NCI-H2107 (cell line): ENCODE measurements at places on chromosomes 3 and 15.

DNA sequence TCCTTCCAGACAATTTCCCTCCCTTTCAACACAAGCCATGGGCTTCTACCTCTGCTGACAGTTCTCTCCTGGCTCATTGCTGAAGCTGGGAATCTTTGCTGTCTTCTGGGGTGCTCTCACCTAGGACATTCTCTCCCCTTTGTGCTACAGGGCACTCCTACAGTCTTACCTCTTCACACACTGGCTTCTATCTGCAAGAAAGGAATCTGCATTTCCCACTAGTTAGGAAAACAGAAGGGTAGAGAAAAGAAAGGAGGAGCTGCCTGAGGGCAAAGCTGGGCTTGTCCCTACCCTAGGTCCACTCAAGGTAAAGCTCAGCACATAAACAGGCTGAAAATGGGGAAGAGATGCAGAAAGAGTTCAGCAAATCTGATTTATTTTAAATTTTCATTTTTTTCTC lies 5.6 kb upstream of the ARGFX start:
- DNase-seq: no peak

DNA sequence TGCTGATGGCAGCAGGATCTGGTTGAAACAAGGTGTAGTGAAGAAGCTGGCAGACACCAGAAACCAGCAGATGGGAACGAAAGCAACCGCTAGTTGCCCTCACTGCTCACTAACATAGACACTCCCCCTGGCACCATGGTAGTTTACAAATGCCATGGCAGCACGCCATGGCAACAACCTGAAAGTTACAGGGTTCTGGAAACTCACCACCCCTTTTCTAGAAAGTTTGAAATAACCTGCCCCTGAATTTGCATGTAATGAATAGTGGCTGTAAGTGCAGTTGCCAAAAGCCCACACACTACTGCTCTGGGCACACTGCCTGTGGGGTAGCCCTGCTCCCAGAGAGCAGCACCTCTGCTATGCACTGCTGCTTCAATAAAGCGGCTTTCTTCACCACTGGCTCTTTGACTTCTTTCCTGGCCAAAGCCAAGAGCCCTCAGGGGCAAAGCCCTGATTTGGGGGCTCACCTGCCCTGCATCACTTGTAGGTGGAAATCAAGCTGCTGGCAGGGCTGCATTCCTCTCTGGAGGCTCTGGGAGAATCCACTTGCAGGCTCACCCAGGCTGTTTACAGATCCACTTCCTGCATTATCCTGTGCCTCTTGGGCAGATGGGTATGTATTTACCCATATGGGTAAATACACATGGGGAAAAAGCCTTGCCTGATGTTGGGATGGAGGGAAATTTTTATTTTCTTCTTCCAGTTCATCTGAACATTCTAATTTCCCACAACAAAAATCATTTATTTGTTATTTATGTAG lies 2.0 kb upstream of the GP9 start:
- no peak for DNase-seq

GRCh38 chr3:112132975-112133448 lies at the start of gene GCSAM:
GCSAM (minus strand) TSS chr3:112133248; CDS start chr3:112133120, 128 bp downstream.
- DNase-seq: no peak

GRCh38 chr15:81410318-81410753 lies 36.3 kb upstream of the TMC3 start:
- DNase-seq: peak; percentile 15

DNA sequence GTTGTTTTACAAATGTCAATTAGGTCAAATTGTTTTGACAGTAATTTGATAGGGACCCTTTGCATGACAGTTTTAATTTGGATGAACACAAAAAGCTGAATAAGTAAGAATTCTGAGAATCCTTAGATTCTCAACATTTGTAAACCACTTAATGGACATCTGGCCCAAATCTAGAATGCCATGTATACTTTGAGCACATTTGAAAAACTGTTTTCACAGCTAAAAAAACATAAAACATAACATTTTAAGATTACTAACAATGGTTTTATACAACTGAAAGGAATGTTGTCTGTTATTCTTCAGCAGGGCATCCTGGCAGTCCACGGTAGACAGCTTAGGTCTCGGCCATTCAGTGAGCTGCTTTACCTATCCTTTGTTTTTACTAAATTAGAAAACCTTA lies 34.5 kb upstream of the TM2D3 start:
- no peak for DNase-seq

DNA sequence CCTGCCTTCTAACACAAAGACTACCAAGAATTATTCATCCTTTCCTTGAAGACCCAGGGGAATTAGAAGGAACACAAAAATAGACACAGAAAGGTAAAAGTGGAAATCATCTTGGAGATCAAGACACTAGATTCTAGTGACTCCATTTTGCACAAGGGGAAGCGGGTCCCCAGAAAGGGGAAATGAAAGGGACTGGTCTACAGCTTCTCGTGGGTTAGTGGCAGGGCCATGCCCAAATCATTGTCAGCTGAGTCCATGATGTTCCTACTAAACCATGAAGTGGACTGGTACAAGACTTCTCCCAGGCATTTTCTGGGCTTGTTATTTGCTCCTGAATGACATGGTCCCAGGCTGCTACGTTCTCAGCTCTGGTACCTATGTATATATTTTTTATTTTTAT lies 230.7 kb upstream of the TPRG1 start:
- no peak for DNase-seq

DNA sequence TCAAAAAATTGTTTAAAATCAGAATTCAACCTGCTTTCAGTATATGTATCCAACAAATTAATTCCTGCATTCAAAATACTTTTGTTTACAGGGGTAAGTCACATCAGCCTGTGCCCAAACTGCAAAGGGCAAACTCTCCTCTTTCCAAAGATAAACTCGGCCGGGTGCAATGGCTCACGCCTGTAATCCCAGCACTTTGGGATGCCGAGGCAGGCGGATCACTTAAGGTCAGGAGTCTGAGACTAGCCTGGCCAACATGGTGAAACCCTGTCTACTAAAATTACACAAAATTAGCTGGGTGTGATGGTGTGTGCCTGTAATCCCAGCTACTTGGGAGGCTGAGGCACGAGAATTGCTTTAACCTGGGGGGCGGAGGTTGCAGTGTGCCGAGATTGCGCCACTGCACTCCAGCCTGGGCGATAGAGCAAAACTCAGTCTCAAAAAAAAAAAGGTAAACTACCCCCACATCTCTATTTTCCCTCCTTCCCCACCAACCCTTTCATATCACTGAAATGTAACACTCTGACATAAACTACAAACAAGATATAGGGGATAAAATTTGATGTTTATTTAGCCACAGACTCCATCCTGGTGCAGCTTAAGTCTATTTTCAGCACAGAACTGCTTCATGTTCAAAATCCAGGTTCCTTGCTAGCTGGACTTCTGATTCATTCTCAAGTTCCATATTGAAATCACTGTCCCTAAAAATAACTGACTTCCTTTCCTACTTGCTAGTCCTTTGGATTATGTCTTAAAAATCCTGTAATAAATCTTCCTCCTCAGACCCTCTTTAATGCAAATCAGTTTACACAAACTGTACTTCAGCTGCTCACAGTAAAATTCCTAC lies 15.4 kb downstream of the UBP1 start:
- no peak for DNase-seq

DNA sequence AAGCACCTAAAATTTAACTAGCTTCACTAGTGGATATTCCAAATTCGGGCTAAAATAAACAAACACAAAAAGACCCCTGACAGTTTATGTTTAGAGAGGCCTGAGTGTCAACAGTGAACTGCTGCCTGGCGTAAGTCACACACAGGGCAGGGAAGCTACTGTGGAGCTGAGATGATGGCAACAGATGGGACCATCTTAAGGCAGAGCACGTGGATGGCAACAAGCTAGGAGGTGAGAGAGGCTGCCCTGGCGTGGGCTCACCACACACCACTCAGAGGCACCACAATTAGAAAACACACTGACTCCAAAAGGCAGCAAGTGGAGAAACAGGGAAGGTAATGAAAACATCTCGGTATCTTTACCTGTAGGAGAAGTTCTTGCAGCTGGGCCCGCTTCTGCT lies 93.3 kb downstream of the ATP1B3 start:
- no peak for DNase-seq

DNA sequence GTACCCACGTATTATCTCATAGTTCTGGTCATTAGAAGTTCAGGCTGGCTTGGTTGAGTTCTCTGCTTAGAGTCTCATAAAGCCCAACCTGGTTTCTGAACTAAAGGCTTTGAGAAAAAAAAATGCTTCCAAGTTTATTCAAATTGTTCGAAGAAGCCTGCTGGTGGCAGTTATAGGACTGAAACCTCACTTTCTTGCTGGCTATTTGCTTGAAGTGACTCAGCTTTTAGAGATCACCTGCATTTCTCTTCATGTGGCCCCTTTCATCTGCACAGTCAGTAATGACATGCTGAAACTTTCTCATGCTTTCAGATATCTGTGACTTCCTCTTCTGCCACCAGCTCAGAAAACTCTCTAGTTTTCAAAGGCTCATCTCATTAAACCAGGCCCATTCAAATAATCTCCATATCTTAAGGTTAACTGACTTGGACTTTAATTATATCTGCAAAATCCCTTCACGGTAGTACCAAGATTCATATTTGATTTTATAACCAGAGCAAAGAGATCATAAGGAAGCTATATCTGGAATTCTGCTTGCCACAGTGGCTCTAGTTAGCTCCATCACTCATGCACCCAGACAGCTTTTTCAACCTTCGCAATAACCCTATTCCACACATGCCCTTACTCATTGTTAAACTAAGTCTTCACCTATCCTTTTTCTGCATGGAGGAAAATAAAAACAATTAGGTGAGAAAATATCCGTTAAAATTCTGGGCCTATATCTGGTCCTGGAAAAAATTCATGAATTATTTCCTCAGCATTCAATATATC lies 433.8 kb upstream of the CBLB start:
- no peak for DNase-seq

DNA sequence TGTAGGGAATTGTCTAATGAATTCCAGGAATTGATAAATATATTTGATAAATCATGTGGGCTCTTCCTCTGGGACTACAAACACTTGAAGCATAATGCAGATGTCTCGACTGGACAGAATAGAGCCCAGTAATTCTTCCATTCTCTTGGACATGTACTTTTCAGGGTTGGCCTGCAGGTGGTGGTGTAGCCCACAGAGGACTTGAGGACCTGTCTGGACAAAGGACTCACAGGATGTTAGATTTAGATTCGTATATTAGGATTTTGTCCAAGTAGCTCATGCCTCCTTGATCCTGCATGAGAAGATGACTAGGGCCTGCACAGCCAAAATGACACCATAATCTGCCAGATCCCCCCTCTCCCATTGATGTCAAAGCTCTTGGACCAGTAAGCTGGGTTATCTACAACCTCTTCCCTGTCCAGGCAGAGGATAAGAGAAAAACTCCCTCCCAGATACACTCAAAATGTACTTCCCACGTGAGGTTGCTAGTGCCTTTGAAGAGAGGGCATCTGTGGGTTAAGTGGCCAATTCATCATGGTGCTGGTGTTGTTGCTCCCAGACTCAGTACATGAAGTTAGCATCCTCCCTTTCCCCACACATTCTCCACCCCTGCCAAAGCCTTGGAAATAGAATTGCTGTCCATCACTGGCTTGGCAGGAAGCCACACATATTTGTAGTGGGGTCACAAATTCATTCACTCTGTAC lies 88.6 kb upstream of the ZNF280D start:
- no peak for DNase-seq

DNA sequence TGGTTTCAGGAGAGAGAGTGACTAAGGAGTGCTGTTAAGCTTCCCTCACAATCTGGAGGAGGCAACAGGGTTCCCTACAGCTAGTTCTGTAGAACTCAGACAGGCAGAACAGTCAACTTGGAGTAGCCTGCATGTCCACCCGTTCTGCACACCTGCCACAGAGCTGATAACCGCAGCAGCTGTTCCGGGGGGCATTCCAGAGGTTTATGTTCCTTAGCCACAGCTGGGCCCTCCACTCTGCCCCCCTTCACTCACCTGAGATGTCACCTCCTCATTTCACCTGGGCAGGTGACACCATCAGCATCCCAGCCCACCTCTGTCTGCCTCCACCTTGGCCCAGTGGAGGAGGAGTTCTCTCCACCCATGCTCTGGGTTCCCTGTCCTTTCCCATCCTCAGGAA lies 22.6 kb downstream of the XYLB start:
- no peak for DNase-seq

- DNase-seq: no peak
These were observed 74.7 kb upstream of the ROBO2 start for GRCh38 chr3:76965122-76965725.

DNA sequence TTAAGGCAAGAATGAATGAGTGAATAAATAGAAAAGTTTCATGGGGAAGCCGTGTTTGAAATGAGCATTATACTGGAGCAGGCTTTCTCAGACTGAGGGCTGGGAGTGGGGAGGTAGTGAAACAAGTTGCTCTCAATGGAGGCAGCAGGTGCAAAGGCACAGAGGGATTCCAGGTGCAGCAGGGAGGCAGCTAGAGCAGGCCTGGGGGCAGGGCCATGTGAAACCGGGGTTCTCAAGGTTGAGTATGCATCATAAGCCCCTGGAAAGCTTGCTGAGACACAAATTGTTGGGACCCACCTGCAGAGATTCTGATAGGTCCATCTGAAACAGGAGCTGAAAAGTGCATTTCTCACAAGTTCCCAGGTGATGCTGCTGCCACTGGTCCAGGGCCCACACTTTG lies 45.3 kb downstream of the BFSP2 start:
- no peak for DNase-seq

DNA sequence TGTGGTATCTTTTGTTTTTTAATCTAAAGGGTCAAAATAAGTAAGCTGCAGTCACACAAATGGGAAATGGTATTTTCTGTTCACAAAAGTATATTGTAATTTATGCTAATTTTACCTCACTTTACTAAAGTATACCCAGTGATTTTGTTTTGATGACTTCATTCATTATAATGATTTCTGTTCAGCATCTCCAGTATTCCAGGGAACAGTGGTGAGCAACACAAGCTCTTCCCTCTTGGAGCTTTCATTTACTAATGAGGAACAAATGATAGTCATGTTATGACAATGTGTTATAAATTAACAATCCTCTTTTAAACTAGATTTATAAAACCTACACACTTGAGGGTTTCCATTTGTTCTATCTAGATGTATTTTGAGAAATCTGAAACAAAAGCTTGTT lies 20.5 kb upstream of the EIF3J start:
- DNase-seq: no peak

DNA sequence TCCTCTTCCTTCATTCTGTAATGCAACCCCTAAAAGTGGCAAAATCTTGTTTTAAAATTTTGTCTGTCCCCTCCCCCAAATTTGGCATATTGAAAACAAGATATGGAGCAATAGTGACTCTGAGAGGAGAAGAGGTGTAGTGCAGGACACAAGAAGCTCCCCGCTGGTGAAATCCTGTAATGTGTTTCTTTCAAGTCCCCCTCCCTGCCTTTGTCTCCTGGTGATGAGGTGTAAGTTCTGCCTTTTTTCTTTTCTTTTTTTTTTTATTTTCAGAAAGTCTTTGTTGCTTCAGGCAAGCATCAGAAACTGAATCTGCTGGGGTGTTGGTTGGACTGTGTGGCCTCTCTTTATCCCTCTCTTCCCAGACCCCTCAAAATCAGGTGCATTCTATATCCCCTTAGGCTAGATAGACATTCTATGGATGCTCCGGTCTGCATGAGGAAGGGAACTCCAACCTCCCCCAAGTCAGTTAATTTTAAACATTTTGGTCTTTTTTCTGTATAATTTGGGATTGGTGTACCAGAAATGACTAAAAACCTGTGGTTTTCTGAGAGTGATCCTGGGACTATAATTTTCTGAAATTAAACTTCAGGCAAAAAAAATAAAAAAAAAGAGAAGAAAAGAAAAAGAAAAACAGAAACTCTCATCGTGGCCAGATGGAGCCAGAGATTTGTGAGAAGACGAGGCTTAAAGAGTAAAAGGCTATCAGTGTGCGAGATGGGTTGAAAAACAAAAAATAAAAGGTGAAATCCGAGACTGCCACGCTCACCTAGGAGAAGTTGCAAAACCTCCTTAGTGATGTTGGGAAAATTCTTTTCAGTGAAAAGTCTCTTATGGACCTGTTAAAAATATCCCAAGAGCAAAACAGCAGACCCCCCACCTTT lies 21.4 kb downstream of the ACKR2 start:
- DNase-seq: no peak
